Stimulated activated naive CD8-positive, alpha-beta T cell treated with anti-CD3 and anti-CD28 coated beads, Interleukin-15, Interleukin-2, amounts not matched to agents 100 U/mL and 50 U/mL, for 24 hours (primary cell): ENCODE measurements at places on chromosomes 4 and X.

GRCh38 chrX:78455901-78456300 lies 128.5 kb upstream of the CYSLTR1 start:
- DNase-seq: no peak

DNA sequence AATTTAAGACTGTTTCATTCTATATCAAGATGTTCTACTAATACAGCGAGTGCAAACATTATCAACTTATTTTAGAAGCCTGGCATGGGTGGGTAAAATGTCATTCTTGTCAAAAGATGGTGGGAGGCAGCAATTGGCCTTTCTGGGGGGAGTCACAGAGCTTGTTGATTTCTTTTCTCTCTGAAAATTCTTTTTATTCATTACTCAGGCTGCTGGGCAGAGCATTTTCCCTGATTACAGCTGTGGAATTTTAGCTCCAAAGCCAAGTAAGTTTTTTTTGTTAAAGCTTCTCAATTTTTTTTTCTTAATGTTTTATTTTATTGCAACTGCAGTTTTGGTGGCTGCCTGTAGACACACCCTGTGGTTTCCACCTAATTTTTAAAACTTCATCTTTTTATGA lies 50.4 kb downstream of the GPC4 start:
- DNase-seq: no peak

DNA sequence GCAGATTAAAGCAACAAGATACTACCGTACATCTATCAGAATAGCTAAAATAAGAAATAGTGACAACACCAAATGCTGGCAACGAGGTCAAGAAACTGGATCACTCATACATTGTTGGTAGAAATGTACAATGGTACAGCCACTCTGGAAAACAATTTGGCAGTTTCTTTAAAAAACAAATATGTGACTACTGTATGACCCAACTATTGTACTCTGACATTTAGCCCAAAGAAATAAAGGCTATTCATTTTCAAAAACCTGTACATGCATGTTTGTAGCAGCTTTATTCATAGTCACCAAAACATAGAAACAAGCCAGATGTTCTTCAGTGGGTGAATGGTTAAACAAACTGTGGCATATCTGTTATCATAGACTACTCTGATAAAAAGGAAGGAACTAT lies 8.2 kb downstream of the CLCN3 start:
- no peak for DNase-seq

DNA sequence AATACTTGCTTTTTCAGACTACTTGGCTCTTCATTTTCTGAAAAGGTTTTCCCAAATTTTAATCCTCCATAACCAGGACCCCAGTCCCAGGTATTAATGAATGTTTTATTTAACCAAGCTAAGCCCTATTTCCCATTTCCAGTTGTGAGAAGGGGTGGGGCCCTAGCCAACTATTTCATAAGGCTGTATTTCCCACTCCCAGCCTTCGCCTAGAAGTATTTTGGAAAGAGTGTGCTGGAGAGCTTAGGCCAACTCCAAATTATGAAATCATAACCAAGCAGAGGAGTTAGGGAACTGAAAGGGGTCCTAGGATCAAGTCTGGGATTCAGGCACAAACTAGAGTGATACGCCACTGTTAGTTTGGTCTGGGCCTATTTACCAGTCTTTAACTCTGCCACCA lies 148.4 kb upstream of the GPC4 start:
- DNase-seq: no peak

DNA sequence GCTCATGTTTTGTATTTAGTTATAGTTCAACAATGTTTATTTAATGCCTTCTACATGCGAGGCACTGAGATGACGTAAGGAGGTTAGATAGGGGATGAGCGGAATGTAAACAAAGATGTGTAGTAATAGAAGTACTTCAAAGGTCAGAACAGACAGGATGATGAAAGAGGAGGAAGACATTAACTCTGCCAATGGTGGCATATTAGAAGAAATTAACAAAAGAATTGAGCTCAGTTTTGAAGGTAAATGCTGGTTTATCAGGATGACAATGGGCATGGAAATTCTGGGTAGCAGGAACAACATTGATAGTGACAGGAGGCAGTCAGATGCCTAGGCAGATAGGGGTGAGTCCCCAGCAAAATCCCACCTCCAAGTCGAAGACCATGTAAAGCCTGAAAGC lies 62.3 kb upstream of the PGRMC2 start:
- DNase-seq: no peak
